Esophagus mucosa (tissue), 1 donor: ENCODE measurements at places on chromosomes 4 and X.

GRCh38 chrX:116897526-116897925, 434.8 kb upstream of the CT83 start:
- no peak for ATAC-seq

- no peak for ATAC-seq
These were observed 17.0 kb downstream of the PRKG2 start for GRCh38 chr4:81197864-81198524.

GRCh38 chr4:176879380-176880116, 86.8 kb upstream of the VEGFC start:
- ATAC-seq = no peak

GRCh38 chrX:27242581-27242980, 220.6 kb downstream of the PPP4R3C start:
- no peak for ATAC-seq

DNA sequence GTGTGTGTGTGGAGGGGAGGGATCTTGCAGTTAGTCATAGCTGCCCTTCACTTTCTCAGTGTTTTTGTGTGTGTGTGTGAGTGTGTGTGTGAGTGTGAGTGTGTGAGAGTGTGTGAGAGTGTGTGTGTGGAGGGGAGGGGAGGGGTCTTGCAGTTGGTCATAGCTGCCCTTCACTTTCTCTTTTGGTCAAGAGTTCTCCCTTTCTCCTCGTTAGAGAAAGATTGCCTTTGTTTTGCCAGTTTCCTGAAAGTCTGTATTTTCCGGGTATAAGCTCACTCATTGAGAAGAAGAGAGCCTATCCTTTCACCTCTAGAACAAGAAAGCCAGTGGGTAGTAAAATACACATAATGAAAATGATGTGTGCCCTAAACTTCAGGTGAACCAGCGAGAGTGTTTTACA, 75.2 kb upstream of the ENPP6 start:
- no peak for ATAC-seq

GRCh38 chr4:22483551-22483981, 32.3 kb downstream of the ADGRA3 start:
- peak; percentile 41 for ATAC-seq
